ENCODE measurements at places on chromosomes 12 and 14. TPM values are rescaled to one million over a fixed set of nuclear protein-coding genes. Genes with fewer than 3 reads are reported as not detected.
A peak's percentile ranks its signal among the peaks of the same experiment; 100 is the strongest.

GRCh38 chr12:48601013-48601756, 31.3 kb upstream of the LALBA start:
- no peaks in the 10 kb centered on the region for H3K27me3 ChIP-seq
- no peak overlapping the region for H3K27ac ChIP-seq
- no peak overlapping the region for H3K4me3 ChIP-seq
- DNase-seq, result no peak
- H3K4me1 ChIP-seq, result no peaks in the 10 kb centered on the region

- no peaks in the 10 kb centered on the region for H3K4me1 ChIP-seq
- no peak overlapping the region for H3K27ac ChIP-seq
- H3K27me3 ChIP-seq, result no peaks in the 10 kb centered on the region
- no peak overlapping the region for H3K4me3 ChIP-seq
- no peak for DNase-seq
- peaks cover 2% of the 10 kb centered on the region for H3K36me3 ChIP-seq
These were observed 20.8 kb downstream of the PAPLN start for GRCh38 chr14:73258076-73258475.

GRCh38 chr14:76497550-76498462, 121.9 kb downstream of the ESRRB start:
- no peak overlapping the region for H3K4me3 ChIP-seq
- peaks cover 15% of the 10 kb centered on the region for H3K4me1 ChIP-seq
- no peak for DNase-seq
- H3K27me3 ChIP-seq, result no peaks in the 10 kb centered on the region
- no peak overlapping the region for H3K27ac ChIP-seq

- no peak overlapping the region for H3K4me3 ChIP-seq
- H3K36me3 ChIP-seq, result no peaks in the 10 kb centered on the region
- H3K4me1 ChIP-seq, result no peaks in the 10 kb centered on the region
- no peak overlapping the region for H3K27ac ChIP-seq
- no peak for DNase-seq
These were observed 25.4 kb upstream of the CCDC198 start for GRCh38 chr14:57519043-57519442.

DNA sequence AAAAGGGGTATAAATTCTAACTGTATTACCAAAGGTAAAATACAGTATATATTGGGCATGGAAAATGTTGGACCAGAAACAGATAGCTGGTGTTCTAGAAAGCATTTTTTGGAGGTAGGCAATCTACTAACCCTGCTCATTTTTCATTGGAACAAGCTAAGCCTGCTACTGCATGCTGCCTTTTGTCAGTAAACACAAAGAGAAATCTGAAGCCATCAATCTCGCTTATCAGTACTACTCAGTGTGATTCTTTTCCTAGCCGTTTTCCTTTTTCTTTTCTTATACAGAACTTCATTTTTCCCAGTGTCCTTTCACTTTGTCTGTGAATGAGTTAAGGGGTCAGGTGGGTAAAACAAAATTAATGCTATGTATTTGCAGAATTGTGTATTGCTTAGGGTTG, 312.3 kb downstream of the NPAS3 start:
- no peak overlapping the region for H3K27ac ChIP-seq
- no peaks in the 10 kb centered on the region for H3K36me3 ChIP-seq
- no peak for DNase-seq

- no peak overlapping the region for H3K27ac ChIP-seq
- H3K4me1 ChIP-seq, result peaks cover 8% of the 10 kb centered on the region
- H3K27me3 ChIP-seq, result no peaks in the 10 kb centered on the region
- H3K36me3 ChIP-seq, result no peaks in the 10 kb centered on the region
These were observed 98.4 kb upstream of the SLC38A2 start for GRCh38 chr12:46470975-46471374.

DNA sequence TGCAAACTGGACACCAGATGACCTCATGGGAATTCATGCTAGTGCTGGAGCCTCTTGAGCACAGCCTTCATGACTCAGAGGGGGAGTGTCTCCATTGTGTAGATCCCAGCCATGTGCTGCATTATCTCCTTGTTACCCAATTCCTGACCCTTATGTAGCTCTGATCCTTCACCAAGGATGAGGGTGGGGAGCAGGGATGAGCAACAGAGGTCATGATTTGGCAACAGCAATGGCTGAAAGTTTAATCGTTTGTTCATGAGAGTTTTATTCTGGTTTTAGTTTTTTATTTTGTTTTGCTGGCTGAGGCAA, 9.5 kb upstream of the BDKRB1 start:
- H3K36me3 ChIP-seq, result peaks cover 1% of the 10 kb centered on the region
- no peaks in the 10 kb centered on the region for H3K27me3 ChIP-seq
- no peak overlapping the region for H3K27ac ChIP-seq
- no peaks in the 10 kb centered on the region for H3K4me1 ChIP-seq
- DNase-seq, result no peak

GRCh38 chr14:89481196-89481595, 64.2 kb upstream of the FOXN3 start:
- H3K27me3 ChIP-seq, result no peaks in the 10 kb centered on the region
- no peaks in the 10 kb centered on the region for H3K4me1 ChIP-seq
- DNase-seq, result peak; percentile 12
- no peak overlapping the region for H3K4me3 ChIP-seq
- no peaks in the 10 kb centered on the region for H3K36me3 ChIP-seq

- no peaks in the 10 kb centered on the region for H3K4me1 ChIP-seq
- H3K27me3 ChIP-seq, result no peaks in the 10 kb centered on the region
- H3K4me3 ChIP-seq, result no peak overlapping the region
- H3K27ac ChIP-seq, result no peak overlapping the region
- H3K36me3 ChIP-seq, result no peaks in the 10 kb centered on the region
These were observed 81.2 kb upstream of the ATF7IP start for GRCh38 chr12:14284184-14284722.

GRCh38 chr14:52395728-52396127, 81.6 kb downstream of the PTGER2 start:
- H3K4me1 ChIP-seq, result peaks cover 7% of the 10 kb centered on the region
- H3K4me3 ChIP-seq, result no peak overlapping the region
- DNase-seq, result no peak

- no peaks in the 10 kb centered on the region for H3K27me3 ChIP-seq
- no peak overlapping the region for H3K4me3 ChIP-seq
- H3K27ac ChIP-seq, result no peak overlapping the region
- H3K4me1 ChIP-seq, result no peaks in the 10 kb centered on the region
These were observed 111.7 kb downstream of the DNAI7 start for GRCh38 chr12:25083211-25083610.

DNA sequence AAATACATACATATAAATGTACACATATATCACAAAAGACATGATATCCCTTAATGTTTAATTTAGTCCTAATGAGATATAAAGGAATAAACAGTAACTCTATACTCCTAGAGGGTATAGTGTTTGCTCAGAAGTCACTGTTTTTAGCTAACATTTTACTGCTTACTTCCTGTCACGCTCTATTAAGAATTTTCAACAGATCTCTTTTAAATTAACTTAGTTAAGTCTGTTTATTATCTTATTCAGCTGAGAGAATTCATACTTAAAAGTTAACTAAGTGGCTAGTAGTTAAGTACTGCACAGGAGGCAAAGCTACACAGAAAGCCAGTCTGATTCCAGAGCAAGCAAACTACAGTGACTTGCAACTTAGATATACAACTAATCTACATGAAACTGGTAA, 39.9 kb downstream of the GXYLT1 start:
- no peaks in the 10 kb centered on the region for H3K4me1 ChIP-seq
- H3K36me3 ChIP-seq, result no peaks in the 10 kb centered on the region
- no peak overlapping the region for H3K27ac ChIP-seq
- no peaks in the 10 kb centered on the region for H3K27me3 ChIP-seq

DNA sequence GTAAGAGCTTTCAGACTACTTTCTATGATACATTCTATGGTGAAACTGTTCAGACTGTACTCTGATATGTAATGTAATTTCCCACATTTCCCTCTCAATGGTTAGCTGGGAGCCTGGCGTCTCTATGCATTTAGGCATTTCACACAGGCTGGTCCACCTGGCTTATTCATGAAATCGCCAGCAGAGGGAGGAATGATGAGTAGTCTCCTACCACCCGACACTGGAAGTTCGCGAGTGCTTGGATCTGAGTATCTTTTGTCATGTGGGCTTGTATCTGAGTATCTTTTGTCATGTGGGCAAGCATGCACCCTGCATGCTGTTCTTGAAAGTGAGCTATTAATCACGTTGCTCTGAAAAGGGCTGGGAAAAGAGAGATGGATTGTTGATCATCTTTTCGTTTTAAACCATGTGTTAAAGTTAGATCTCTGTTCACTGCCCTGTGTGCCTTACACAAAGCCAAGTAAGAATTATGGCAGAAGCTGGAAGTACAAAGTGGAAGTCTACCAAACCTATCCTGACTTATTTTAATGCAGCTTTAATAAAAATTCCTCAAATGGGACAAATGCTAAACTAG, 235.0 kb downstream of the ATP23 start:
- peak; percentile 47 for DNase-seq
- no peaks in the 10 kb centered on the region for H3K36me3 ChIP-seq
- no peaks in the 10 kb centered on the region for H3K27me3 ChIP-seq
- H3K4me3 ChIP-seq, result no peak overlapping the region

- H3K27me3 ChIP-seq, result no peaks in the 10 kb centered on the region
- H3K36me3 ChIP-seq, result no peaks in the 10 kb centered on the region
- peaks cover 21% of the 10 kb centered on the region for H3K4me1 ChIP-seq
- H3K27ac ChIP-seq, result no peak overlapping the region
- H3K4me3 ChIP-seq, result no peak overlapping the region
These were observed 51.4 kb downstream of the VCPKMT start for GRCh38 chr14:50064993-50065392.

DNA sequence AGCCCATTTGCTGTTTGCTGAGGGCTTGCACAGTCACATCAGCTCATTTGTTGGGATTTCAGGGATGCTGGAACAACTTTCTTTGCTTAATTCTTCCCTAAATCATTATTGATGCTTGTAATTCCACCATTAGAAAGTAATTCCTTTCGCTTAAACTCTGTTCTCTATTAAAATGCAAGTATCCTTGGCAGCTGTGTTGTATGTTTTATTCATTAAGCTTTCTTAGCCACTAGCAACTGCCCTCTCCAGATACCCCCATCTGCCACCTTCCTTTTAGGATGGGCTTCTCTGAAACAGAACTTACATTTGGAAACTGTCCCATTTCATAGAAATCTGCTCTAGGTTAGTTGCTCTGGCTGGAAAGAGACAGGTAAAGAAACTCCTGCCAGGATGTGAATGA, 43.7 kb downstream of the ADCK1 start:
- H3K4me1 ChIP-seq, result no peaks in the 10 kb centered on the region
- DNase-seq, result no peak
- no peak overlapping the region for H3K4me3 ChIP-seq
- H3K27ac ChIP-seq, result no peak overlapping the region
- no peaks in the 10 kb centered on the region for H3K36me3 ChIP-seq

DNA sequence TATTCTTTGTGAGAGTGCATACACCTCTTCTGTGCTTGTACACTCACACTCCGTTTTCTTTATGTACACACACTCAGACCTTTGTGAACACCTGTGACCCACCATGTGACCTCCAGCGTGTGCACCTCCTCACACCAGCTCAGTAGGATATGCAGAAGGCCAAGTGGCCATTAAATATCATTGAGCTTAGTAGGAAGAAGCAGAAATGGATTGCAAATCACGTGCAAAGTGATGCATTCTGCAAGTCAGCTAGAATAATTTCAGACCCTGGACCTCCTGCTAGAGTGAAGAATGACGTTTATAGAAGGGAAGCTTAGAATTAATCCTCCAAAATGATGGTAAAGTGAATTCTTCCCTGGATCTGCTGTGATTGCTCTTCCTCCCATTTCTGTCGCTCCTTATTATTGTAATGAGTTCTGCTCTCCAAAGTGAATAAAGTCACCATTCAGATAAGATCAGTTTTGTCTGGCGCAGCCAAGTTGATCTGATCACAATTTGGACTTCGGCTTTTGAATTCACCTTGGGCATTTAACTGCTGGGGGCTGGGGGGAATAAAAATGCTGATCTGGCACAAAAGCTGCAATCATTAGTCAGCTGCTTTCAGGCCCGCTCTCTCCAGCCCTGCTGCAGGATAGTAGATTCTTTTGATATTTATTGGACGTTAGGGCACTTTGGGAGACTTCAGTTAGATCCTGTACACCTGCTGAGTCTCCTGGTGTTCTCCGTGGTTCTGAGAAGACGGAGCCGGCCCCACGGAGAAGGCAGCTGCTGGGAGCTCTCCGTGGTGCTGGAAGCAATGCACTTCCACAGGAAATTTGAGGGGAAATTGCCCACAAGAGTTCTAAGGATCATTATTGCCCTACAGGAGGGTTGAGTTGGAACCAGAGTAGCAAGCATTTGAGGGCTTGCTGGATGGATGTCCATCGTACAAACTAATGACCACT, 12.4 kb upstream of the NRXN3 start:
- H3K4me3 ChIP-seq, result no peak overlapping the region
- no peaks in the 10 kb centered on the region for H3K27me3 ChIP-seq
- DNase-seq, result peak; percentile 29
- H3K36me3 ChIP-seq, result no peaks in the 10 kb centered on the region

DNA sequence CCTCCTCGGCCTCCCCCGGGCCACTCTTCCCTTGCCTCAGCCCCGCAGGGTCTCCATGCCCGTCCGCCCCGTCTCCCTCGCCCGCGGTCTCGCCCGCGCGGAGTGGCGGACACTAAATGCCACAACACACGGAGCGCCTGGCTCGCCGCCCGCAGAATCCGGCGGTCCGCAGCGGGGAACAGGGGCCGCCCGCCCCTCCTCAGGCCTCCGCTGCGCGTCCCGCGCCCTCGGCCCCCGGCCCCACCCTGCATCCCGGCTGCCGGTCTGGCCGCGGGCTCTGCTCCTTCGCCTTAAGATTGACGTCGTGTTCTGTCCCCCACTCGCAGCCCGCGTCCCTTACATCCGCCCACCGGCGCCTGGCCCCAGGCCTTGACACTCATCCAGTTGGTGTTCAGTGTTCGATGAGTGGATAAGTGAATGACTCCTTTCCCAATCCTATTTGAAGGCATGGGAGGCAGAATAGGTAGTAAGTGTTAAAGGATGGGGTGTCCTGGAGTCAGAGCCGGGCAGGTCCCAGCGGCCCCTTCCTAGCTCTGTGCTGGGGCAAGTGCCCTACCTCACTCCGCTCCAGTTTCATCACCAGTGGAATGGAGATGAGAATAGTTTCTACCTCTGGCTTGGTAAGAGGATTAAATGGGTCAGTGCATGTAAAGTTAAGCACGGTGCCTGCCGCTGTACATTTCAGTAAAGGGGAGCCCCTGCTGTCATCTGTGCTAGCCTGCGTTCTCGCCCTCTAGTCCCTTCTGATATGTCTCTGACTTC, 622 bp downstream of the TECPR2 start:
- no peaks in the 10 kb centered on the region for H3K27me3 ChIP-seq
- H3K36me3 ChIP-seq, result no peaks in the 10 kb centered on the region
- H3K4me3 ChIP-seq, result peak overlapping the region; percentile 93
- peak overlapping the region; percentile 90 for H3K27ac ChIP-seq
- H3K4me1 ChIP-seq, result peaks cover 18% of the 10 kb centered on the region

GRCh38 chr12:29167445-29167844, 18.4 kb downstream of the FAR2 start:
- no peaks in the 10 kb centered on the region for H3K36me3 ChIP-seq
- H3K27me3 ChIP-seq, result no peaks in the 10 kb centered on the region
- H3K4me3 ChIP-seq, result no peak overlapping the region
- no peak overlapping the region for H3K27ac ChIP-seq

- peaks cover 20% of the 10 kb centered on the region for H3K4me1 ChIP-seq
- no peak for DNase-seq
- H3K27ac ChIP-seq, result no peak overlapping the region
- no peaks in the 10 kb centered on the region for H3K27me3 ChIP-seq
These were observed 325.1 kb upstream of the DCN start for GRCh38 chr12:91507754-91508153.

The RAB21 gene
- 34.2 TPM for total RNA-seq

The LBHD2 gene
- total RNA-seq, result not detected

The SLC35F4 gene
- total RNA-seq, result 4.0 TPM

The SMOC1 gene
- 3.6 TPM for total RNA-seq

Data from thyroid gland (tissue), 4 donors.